ENCODE measurements at places on chromosomes 6 and 20.

DNA sequence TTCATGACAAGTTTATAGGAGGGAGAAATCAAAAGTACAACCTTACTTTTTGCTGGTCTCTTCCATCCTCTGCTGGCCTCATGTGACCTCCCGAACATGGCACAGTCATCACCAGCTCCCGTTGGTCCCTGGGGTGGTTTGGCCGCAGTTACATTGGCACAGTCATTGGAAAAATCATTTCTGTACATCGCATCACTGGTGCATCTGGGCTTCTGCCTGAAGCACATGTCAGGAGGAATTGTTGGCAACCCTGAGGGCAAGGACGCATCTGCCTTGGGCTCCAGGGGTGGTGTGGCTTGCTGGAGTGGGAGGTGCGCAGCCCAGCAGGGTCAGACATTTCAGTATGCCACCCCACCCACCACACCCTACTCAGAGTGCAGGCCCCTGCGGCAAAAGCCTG is 162.9 kb upstream of the SLC24A3 start:
- no peak for DNase-seq

GRCh38 chr20:4088766-4089165 is 73.4 kb upstream of the RNF24 start:
- DNase-seq = no peak

DNA sequence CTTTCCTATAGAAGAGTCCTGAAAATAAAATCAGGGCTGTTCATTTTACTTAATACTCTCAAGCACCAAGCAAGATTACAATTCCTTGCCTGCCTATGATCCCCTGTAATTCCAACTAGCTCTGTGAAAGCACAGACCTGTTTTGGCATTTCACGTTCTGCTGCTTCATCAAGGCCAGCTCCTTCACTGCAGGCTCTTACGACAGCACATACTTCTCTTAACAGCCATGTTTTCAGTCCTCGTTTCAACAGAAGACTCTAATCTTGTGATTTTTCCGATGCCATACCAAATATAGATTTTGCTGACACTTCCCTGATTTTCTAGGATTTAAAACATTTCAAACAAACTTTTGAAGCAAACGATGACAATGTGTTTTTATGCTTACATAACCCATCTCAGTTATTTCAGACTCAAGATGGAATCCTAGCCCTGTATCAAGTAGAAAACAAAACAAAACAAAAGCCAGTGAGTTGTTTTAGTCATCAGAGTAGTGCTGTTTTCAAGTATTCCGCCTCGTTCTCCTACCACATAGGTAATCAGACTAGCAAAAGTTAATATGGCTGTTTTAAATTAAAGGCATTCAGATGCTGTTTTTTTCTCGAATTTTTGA is 616.5 kb upstream of the CITED2 start:
- DNase-seq = no peak

DNA sequence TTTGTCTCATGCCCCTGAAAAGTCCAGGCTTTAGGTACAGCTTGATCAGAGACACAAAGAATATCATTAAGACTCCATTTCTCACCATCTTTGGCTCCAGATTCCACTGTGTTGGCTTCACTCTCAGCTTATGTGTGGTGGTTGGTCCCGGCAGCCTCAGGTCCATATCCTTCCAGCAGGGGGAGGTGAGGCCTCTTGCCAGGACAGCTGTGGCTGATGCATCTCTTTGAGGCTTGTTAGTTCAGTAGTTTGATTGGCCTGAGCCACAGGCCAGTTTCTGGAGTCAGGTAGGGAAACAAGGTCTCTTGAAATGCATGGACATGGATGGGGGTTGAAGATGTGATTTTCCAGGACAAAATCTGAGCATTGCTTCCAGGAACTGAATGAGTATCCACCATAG is 62.4 kb downstream of the JAG1 start:
- no peak for DNase-seq

- DNase-seq = no peak
These were observed 9.9 kb upstream of the WFDC2 start for GRCh38 chr20:45459606-45460005.

GRCh38 chr6:438634-439170 is 47.1 kb downstream of the IRF4 start:
- DNase-seq = no peak

- DNase-seq = no peak
These were observed 183.4 kb downstream of the ID4 start for GRCh38 chr6:20020526-20020925.

GRCh38 chr6:90294989-90295853 is 1.4 kb downstream of the BACH2 start:
- DNase-seq = no peak

DNA sequence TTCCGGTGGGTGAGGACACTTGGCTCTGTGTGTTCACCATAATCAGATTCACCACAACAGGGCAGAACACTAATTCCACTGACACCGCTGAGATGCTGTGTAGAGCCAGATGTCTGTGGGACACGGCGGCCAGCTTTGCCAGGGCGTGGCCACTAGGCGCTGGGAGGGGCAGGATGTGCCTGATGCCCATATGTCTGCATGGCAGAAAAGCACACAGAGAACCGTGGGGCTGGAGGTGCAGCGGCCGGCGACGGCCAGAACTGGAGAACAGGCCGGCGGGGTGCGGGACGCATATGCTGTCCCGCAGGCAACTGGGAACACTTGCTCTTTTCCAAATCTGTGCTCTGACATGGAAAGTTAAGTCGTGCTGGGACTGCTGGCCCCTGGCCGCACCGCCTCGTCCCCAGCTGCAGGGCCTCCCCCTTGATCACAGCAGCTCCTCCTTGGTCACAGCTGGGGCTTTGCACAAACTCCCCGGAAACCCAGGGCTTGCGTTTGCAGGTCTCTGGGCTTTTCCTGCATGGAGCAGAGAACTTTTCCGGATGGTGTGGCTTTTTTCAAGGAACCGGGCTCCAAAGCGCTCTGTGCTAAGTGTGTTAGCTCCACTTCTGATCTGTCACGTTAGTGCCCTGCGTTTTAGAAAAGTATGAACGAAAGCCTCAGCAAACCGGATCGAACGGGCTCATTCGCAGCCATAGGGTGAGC is 31.1 kb downstream of the NTSR1 start:
- DNase-seq = no peak

- peak; percentile 59 for DNase-seq
These were observed 312.0 kb downstream of the ZFAND3 start for GRCh38 chr6:38131527-38131965.

DNA sequence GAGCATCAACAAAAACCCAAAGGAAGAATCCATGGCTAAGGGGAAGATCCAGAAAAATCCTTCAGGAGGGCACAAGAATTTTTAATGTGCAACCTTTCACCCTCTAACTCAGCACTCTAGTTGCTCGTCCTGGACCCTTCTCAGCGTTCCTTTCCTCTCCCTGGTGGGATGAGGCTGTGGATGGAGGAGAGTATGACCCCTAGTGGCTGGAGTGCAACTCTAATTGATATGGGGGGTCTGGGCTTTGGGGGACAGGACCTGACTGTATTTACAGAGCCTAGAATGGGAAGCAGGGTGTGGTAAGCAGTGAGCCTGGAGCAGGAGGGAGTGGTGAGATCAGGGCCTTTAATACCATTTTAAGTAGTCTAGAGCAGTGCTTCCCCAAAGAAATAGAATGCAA is 83.9 kb upstream of the CEP85L start:
- DNase-seq = no peak

DNA sequence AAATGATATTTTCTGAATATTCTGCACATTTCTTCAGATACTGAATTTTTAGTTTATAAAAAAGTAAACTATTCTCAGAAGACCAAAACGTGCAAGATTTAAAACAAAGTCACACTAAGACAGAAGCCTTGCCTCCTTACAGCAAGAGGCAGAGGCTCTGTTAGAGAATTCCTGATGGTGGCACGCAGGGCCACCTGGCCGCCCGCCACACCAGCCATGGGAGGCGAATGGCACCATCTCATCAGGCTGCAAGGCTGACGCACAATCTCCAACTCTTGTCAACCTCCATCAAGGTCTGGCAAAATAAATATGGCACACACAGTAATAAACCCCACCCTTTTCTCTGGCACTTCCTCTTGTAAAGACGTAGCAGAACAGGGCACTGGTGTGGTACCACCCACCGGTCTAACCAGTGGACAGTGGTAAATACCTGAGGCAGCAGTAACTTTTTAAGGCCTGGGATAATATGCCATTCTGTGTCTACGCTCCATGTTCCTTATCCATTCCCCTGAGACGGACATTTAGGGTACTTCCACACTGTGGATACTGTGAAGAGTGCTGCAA is 111.4 kb downstream of the WDR27 start:
- DNase-seq = no peak

DNA sequence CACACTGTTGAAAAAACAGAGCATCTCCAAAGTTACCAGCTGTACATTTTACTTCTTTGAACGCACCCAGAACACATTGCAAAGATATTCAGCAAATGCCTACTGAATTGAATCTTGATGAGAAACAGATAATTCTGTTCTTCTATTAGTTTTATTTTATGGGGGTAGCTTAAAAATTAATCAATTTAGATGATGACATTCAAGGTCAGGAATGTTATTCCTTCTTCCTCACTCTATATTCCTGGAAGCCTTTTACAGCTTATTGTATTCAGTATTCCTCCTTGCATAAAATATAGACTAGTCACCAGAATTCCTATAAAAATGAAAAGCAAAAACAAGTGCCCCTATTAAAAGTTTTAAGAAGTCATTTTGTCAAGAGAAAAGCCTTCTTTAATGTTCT is 21.4 kb upstream of the GMDS start:
- DNase-seq = no peak

DNA sequence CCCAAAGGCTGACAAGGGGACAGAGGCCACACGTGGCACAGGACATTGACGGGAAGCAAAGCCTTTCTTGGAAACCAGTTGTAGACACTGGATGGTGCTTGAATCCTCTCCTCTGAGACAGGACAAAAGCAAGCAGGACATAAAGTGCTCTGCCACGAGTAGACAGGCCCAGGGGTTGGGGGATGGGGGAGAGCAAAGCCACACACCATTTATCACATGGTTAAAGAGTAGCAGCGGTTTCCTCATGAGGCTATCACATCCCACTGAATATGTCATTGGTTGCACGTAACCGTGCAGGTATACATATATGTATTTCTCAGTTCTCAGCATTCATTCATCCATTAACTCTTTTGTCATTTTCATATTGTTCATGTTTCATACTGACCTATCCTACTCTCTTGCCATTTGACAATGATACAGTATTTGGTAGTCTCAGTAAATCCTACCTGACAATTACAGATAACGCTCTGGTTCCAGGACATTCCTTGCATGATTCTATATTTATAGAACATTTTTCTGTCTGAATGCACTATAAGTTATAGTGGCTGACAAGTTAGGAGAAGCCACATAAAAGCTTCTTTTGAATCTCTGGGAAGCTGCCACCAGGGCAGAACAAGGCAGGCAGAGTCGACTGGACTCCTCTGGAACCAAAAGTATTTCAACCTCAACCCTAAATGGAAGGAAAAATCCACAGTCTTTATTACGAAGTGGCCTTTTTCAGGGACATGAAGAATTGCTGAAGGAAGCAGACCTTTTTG is 23.5 kb downstream of the METTL24 start:
- DNase-seq = no peak

GRCh38 chr6:137651591-137652335 is 157.6 kb upstream of the OLIG3 start:
- no peak for DNase-seq

DNA sequence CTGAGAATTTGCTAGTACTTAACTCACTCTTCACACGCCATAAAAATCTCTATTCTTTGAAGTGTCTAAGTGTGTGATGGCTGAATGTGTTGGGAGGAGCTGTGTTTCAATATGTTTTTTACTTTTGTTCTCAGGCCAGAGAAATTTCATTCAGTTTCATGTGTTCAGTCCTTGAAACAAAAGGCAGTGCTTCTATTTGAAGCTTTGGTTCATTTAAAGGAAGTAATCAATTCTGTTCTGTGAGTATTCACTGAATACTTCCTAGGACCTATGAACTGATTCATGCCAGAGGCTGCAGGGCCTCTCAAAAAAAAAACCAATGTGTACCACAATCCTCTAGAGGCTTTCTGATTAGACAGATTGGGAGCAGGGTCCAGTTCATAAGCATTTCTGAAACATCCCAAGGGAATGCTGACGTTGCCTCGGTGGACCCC is 12.4 kb upstream of the F13A1 start:
- DNase-seq = no peak

DNA sequence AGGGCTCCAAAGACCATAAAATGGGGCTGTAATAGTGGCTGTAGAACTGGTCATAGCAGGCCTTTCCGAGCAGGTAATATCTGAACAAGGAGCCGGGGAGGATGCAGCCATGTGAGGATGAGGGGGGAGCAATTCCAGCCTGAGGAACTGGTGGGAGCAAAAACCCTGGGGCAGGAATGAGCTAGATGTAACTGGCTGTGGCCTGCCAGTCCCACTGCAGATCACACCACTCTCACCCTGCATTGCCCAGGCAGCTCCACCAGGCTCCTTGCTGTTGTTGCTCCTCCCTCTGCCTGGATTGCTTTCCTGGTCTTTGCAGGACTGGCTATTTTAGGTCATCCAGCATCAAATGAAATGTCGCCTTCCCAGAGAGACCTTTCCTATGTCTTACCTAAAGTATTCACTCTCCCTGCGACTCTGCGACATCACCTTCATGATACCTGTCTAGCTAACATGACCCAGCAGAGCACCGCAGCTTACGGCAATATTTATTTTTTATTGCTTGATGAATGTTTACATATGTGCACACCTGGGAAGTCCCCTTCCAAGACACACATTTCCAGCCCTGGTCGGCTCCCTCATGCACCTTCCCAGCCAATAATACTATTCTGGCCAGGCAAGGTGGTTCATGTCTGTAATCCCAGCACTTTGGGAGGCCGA is 2.4 kb upstream of the ZFP64 start:
- DNase-seq = no peak

DNA sequence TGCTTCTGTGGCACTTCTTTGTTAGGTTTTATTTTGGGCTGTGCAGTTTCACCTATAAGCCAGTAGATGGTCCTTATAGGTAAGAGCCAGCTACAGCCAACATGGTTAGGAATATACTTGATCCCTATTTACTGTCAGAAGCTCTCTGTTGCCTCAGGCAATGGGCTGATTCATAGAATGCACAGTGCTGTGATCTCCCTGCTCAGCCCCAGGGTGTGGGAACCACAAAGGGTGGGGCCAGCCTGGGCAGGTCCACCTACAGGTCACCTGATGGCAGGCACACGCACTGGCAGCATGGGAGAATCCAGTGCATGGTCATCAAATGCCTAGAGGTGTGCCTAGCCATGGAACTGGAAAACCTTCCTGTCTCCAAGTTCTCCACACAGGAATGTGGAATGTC is 191.9 kb downstream of the MOXD1 start:
- no peak for DNase-seq

GRCh38 chr6:42452171-42453030 is 675 bp upstream of the TRERF1 start:
- peak; percentile 56 for DNase-seq

GRCh38 chr6:133179481-133179880 is 61.7 kb upstream of the EYA4 start:
- no peak for DNase-seq

Measured in HS-27A (cell line).